ENCODE measurements at places on chromosomes 1 and 21. TPM values are rescaled to one million over a fixed set of nuclear protein-coding genes. Genes with fewer than 3 reads are reported as not detected.

The ADGRL4 gene
- total RNA-seq = 60.4 TPM

The SH2D5 gene
- total RNA-seq = 0.39 TPM

GRCh38 chr1:161046605-161047228 lies 940 bp upstream of the USF1 start:
- H3K4me3 ChIP-seq = peak overlapping the region; percentile 13
- no peaks in the 10 kb centered on the region for H3K4me1 ChIP-seq
- peak; percentile 19 for DNase-seq

DNA sequence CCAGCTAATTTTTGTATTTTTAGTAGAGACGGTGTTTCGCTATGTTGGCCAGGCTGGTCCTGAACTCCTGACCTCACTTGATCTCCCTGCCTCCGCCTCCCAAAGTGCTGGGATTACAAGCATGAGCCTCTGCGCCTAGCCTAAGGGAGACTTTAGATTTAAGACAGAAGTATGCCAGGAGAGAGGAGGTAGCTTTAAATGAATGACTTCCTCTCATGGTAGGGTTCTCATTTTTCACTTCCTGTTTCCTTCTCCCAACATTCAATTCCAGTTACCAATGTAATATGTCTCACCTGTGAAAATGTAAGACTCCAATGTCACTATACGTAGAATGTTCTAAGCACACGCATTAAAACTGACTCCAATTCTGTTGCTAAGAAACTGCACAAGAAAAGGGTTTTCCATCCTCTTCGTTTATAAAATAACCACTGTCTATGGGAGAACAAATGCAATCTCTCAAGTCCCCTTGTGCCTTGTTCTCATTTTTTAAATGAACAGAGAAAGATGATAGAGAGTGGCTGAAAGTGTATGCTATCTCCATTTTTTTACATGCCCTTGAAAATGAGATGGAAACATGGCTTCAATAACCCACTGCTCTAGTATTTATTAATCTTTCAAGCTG lies 140.0 kb downstream of the SLC45A1 start:
- H3K27me3 ChIP-seq = no peaks in the 10 kb centered on the region
- no peaks in the 10 kb centered on the region for H3K36me3 ChIP-seq
- peaks cover 1% of the 10 kb centered on the region for H3K4me1 ChIP-seq
- no peak for DNase-seq

DNA sequence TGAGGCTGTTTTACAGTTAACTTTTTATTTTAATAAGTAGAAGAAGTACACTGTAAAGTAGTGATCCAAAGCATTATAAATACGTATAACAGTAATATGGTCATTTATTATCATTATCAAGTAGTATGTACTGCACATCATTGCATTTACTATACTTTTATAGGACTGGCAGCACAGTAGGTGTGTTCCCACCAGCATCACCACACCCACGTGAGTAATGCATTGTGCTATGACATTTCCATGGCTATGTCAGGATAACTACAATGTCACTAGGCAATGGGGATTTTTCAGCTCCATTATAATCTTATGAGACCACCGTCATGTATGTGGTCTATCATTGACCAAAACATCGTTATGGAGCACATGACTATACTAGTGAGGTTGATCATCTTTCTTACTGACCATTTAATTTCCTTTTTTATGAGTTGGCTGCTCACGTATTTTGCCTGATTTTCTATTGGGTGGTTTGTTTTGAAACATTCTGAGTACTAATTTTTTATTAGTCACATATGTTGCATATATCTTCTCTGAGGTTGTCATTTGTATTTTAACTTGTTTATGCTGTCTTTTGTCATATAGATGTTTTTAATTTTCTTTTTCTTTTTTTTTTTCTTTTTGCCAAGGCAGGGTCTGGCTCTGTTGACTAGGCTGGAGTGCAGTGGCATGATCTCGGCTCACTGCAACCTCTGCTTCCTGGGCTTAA lies 25.3 kb upstream of the SHCBP1L start:
- no peak overlapping the region for H3K27ac ChIP-seq
- no peak overlapping the region for H3K4me3 ChIP-seq
- no peaks in the 10 kb centered on the region for H3K4me1 ChIP-seq

DNA sequence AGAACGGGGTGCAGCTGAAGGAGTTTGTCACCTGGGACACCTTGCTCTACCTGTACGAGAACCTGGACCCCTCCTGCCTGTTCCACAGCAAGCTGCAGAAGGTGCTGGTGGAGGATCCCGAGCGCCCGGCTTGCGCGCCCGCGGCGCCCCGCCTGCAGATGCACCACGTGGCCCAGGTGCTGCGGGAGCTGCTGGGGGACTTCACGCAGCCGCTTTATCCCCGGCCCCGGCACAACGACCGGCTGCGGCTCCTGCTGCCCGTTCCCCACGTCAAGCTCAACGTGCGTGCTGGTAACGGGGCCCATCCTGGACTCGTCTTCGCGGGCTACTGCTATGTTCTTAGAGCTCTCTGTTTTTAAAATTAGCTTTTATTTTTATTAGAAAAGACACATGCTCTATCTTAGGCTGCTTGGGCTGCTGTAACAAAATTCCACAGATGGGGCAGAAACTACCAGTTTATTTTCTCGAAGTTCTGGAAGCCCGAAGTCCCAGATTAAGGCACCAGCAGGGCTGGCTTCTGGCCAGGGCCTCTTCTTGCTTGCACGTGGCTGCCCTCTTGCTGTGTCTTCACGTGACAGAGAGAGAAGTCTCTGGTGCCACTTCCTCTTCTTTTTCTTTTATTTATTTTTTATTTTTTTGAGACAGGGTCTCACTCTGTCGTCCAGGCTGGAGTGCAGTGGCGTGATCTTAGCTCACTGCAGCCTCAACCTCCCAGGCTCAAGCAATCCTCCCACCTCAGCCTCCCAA lies 38.1 kb downstream of the TRPM2 start:
- H3K27me3 ChIP-seq = no peaks in the 10 kb centered on the region
- H3K4me1 ChIP-seq = no peaks in the 10 kb centered on the region
- H3K4me3 ChIP-seq = no peak overlapping the region
- no peak overlapping the region for H3K27ac ChIP-seq
- no peak for DNase-seq
- H3K36me3 ChIP-seq = no peaks in the 10 kb centered on the region

The TDRD10 gene
- total RNA-seq = 16.5 TPM

The EPHB2 gene
- total RNA-seq = 5.5 TPM
